Nucleus accumbens (tissue), 56 donors: ENCODE measurements at places on chromosomes 4 and X.

DNA sequence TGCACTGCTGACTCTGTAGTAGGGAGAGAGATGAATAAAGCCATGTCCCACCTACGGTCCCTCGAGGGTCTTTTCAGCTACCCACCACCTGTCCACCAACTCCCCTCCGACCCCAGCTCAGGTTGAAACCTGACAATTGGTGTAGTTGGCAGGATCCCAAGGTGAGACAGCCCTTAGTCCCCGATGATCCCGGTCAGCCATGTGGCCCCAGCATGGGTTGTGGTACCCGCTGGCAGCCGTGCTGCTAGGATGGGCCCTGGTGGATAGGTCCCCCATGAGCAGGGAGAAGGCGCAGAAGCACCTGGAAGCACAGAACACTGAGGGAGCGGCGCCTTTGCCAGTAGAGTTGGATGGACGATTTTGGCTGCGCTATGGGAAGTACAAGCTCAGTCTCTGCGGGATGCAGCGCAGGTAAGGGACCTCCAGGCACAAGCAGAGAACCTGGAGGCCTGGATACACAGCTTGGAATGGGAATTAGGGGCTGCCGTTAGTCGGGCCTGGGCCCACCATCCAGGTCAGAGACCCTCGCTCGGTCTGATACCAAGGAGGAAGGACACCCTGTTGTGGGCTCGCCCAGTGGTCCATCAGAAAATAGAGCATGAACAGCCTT, 694.6 kb upstream of the AGA start:
- DNase-seq = no peak

GRCh38 chr4:183807420-183808096, 97.5 kb upstream of the STOX2 start:
- no peak for DNase-seq

DNA sequence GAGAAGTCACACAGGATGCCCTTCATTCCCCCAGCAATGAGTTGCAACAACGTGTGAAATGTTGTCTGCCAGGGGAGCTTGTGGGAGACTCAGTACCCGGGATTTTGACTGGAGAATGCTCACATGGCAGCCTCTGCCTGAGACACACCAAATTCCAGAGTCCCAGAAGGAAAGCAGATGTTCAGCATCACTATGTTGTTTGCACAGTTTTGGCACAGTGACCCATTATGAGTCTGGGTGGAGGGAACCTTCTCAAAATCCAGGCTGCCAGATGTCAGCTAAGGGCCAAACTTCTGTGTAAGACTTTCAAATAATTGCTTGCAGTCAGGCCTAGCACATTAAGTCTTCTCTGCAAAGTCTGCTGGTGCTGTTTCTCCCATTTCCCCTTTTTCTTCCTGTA, 1029.7 kb upstream of the TENM3 start:
- DNase-seq = no peak

- no peak for DNase-seq
Measured at GRCh38 chrX:115183980-115184379, 5.2 kb upstream of the RBMXL3 start.

DNA sequence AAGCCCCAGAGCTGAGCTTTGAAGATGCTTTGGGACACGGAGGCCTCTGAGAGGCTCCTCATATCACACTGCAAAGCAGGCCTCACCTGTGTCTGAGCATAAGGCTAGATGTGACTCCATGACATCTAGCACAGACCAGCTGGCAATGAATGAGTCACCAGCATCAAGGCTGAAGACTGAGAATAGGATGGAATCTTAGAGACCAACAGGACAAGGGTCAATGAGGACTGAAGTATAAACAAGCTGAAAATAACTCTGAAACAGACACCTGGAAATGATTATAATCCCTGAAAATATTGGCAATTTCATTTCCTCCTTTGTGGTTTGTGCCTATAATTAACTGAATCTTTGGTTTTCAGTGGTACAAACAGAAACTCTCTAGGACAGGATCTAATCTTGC, 87.1 kb upstream of the PRPS1 start:
- DNase-seq = no peak

GRCh38 chrX:18297251-18297650, 57.2 kb downstream of the SCML2 start:
- no peak for DNase-seq

- no peak for DNase-seq
Measured at GRCh38 chr4:155966731-155967395, 13.2 kb upstream of the CTSO start.

GRCh38 chr4:106530821-106531220, 162.2 kb upstream of the GIMD1 start:
- DNase-seq = no peak

- no peak for DNase-seq
Measured at GRCh38 chr4:21002286-21002685, 302.0 kb downstream of the PACRGL start.

DNA sequence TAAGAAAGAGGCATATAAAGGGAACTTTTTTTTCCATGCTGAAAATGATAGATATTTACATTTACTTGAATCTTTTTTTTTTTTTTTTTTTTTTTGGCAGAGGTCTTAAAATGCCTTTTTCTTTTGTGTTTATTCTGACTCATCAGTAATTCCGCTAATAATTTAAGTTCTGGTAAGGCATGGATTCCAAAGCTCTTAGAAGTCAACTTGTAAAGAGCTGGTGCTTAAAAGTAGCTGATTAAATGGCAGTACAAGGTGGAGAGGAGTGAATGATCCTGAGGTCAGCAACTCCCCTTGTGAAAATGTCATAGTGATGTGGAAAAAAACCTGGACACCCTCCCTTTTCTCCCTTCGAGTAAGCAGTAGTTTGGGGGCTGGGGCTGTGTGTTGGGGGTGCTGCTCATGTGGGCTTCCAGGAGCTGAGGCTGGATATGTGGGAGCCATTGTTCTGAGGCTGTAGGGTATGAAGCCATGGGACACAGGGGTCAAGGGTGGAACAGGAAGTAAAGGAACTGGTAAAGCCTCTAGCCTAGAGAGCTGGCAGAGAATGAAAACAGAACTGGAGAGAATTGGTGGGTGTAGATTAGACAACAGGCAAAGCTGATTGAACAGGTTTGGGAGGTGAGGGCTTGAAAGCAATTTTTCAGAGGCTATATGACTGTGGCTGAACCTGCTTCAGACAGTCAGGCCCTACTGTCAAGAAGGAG, 41.0 kb upstream of the PITX2 start:
- DNase-seq = no peak

- DNase-seq = no peak
Measured at GRCh38 chrX:14506866-14507265, 22.5 kb upstream of the GLRA2 start.
